CD4-positive, alpha-beta T cell treated with Interleukin-17A for 4 hours (primary cell): ENCODE measurements at places on chromosomes 3 and 15.

GRCh38 chr3:100274361-100274760 lies 13.6 kb downstream of the TBC1D23 start:
- DNase-seq = no peak

DNA sequence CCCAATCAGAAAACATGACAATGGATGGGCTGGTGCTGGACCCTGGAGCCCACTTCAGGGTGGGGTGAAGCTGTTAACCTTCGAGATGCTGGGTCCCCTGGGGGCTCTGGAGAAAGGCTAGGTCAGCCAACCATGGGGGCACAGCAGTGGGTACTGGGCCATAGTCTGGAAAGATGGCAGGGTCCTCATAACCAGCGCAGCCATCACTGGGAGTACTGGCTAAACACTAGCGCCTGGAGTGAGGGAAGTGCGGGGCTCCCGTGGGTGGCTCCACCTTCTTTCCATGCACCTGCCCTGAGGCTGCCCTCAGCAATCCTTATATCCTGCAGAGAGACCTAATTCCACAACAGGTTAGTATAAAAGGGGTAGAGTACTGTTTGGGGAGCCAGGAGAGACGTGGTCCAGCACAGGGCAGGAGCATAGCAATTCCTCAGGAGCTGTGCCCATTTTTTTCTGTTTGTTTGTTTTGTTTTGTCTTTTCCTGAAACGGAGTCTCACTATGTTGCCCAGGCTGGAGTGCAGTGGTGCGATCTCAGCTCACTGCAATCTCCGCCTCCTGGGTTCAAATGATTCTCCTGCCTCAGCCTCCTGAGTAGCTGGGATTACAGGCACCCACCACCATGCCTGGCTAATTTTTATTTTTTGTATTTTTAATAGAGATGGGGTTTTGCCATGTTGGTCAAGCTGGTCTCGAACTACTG lies 122.6 kb upstream of the MEF2A start:
- DNase-seq = no peak

DNA sequence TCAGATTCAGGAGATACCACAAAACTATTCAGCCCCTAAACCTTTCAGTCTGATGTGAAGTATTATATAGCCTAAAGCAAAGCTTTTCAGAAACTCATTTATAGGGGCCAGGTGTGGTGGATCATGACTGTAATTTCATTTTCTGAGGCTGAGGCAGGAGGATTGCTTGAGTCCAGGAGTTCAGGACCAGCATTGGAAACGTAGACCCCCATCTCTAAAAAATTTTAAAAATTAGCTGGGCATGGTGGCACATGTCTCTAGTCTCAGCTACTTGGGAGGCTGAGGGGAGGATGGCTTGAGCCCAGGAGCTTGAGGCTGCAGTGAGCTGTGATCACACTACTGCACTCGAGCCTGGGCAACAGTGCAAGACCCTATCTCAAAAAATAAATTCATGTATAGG lies 60.0 kb downstream of the TMOD3 start:
- DNase-seq = no peak

- DNase-seq = no peak
Measured at GRCh38 chr3:143576568-143577270, 271.5 kb downstream of the SLC9A9 start.

- no peak for DNase-seq
Measured at GRCh38 chr3:73072634-73073033, 11.2 kb downstream of the EBLN2 start.

- DNase-seq = peak; percentile 19
Measured at GRCh38 chr3:125594581-125595011, 701 bp downstream of the OSBPL11 start.

- DNase-seq = no peak
Measured at GRCh38 chr3:36864180-36865053, 80.4 kb downstream of the TRANK1 start.

GRCh38 chr3:123799544-123800361 lies 84.4 kb downstream of the MYLK start:
- DNase-seq = no peak

DNA sequence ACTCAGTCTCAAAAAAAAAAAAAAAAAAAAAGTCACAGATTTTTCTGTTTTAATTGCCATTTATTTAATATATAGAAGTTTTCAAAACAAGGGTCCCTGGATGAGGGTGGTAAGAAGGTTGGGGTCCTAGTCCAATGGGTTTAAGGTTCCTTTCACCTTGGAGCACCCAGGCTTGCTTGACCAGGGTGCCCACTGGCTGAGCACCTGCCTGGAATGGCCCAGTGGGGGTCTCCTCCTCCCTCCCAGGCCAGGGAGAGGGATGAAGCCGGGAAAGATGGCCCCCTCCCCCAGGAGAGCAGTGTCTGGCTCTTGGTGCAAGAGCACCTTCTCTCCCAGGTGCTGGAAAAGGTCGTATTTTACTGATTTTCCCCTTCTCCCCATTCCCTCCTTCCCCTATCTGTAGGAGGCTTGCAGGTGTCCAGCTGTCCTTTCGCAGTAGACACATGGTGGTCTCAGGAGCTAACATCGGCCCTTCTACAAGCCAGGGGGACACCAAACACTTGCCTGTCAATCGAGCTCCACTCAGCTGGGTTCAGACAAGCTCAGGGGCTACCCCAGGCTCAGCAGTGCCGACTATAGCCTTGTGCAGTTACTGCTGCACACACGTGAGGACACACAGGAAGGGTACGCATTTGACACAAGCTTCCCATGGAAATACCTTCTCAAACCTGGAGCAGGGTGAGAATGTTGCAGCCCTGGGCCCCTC lies 112.3 kb upstream of the KLF13 start:
- DNase-seq = peak; percentile 47

GRCh38 chr15:63109920-63110319 lies 11.7 kb upstream of the LACTB start:
- DNase-seq = no peak

DNA sequence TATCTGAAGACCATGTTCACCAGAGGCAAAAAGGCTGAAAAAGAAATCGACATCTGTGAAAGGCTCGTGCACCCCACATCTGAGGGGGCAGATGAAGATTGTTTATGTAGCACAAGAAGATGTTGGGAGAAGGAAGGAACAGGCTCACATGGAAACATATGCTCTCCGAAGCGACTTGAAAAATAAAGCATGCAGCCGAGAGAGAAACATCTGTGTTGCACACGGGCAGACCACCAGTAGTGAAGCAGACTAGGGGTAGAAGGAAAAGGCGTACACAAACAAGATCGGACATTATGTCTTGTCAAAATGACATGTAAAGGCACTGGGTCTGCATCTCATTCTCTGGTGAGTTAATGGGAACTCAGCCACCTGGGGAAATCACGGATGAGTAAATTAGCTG lies 356.5 kb downstream of the ZIC4 start:
- no peak for DNase-seq

DNA sequence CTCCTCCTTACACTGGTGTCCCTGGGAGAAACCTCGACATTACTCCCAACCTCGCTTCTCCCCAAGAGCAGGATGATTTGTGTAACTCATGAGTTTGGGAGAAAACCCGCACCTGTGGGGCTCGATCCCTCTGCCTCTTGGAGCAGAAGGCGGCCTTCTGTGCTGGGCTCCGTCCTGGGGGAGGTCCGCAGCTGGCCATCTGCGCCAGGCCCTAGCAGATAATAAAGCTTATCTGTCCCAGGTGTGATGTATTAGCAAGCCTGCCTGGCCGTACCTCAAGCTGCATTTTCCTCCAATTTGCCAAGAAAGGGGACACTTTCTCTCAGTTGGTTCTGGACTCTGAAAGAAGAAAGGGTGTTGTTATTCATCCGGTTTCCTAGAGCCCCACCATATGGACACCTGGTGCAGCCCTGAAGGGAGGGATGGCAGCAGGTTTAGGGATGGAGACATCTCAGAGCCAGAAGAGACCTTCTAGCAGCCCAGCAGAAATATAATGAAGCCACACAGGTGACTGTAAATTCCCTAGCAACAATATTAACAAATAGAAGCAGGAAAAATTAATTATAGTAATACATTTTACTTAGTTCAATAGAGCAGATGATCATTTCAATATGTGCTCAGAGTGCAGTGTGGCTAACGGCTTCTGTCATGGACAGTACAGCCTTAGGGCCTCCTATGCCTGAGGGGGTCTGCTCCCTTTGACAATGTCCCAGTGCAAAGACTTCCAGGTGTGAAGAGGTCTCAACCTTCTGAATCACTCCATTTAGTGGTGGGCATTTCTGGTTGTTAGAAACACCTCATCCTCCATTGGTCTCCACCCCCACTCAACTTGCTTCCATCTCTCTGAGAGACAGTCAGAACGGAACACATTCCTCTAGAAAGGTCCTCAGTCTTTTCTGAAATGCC lies 94.8 kb downstream of the CPN2 start:
- DNase-seq = no peak

DNA sequence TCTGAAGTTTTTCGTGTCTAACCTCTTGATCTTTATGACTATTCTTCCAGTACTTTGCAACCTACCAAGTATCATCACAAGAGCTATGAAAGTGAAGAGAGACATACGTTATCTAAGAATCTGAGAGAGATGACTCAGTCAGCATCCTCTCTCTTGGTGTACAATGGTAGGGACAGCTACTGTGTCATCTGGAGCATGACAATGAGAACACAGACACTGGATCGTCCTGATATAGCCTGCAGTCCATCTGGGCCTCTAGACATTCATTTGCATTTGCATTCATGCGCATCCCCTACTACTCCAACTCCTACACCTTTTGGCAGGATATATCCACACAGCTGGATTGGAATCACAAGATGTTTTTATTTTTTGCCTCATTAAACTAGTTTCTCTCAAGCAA lies 115.2 kb downstream of the PEX5L start:
- DNase-seq = no peak

GRCh38 chr3:195009616-195010015 lies 261.3 kb downstream of the XXYLT1 start:
- DNase-seq = no peak

DNA sequence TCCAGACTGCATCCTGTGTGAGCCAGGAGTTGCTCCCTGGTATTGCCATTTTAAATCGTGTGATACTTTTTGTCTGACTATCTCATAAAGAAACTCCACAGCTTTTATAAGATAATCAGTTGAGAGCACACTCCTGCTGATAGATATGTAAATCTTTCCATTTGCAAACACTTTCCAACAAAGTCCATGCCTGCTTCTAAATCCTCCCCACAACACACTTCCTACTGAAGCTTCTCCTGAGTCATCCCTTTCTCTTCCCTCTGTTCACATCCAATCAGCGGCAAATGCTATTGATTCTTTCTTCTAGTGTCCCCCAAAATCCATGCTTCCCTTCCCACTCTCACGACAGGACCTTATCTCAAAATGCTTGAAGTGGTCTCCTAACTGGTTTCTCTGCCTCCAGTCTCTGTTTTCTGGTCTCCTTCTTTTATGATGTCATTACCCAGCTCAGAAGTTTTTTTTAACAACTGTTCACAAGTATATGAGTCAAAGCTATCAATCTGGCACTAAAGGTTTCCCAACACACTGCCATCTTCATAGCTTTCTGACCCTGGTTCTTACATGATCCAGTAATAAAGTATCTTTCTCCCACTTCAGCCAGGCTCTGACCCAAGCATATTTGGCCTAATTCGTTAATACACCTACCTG lies 4.5 kb upstream of the WWTR1 start:
- DNase-seq = no peak

DNA sequence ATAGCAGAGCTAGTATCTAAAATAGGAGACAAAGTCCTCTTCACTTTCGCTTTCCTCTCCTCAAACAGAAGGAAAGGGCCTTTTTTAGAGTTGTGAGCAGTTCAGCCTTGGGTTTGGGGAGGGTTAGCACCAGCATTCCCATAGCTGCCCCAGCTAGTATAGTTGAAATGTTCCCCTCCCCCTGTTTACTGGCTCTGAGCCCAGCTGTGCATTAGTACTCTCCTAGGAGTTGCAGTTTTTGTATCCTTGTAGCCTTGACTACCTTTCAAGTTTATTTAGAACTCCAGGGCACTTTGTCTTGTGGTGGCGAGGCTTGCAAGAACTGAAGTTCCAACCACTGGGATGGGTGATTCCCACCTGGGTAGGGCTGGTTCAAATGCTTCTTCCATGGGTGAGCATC lies 245.1 kb upstream of the NAALADL2 start:
- no peak for DNase-seq

GRCh38 chr15:83413054-83413719 lies 34.0 kb upstream of the SH3GL3 start:
- DNase-seq = no peak

DNA sequence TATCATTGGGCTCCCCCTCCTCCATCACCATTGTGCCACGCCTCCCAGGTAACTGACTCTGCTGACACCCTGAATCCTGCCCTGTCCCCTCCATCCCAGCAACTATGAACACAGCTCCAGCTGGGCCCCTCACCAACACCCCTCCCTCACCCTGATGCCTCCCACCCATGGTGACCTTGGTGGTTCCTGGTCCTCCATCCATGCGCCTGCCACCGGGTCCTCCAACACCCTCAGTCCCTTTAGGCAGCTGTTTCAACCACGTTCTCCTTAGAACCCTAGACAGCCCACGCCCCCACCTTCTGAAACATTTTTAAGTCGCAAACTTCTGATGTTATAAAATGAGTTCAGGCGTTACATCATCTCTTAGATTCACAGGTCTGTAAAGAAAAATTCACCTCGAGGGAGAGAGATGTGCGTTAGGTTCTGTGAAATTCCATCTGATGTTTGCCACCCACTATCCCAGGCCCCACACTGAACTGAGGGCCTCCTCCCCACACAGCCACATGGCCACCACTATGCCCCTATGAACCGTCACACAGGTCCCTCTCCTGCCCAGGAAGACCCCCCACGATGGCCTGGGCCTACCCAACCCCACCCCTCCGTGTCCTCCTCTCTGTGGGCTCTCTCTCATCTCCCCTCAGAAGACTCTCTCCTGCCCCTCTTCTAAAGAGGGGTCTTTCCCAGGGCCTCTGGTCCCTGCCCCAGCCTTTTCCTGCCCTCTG lies 29.8 kb downstream of the PCSK6 start:
- DNase-seq = no peak

- no peak for DNase-seq
Measured at GRCh38 chr3:72171463-72171881, 386.5 kb upstream of the PROK2 start.

GRCh38 chr15:41510728-41511127 lies 2.9 kb downstream of the LTK start:
- DNase-seq = no peak

GRCh38 chr3:159380891-159381290 lies 579.0 kb downstream of the MFSD1 start:
- no peak for DNase-seq

- no peak for DNase-seq
Measured at GRCh38 chr15:47669221-47669620, 48.1 kb upstream of the SEMA6D start.

GRCh38 chr3:36373084-36373483 lies 7.2 kb upstream of the STAC start:
- no peak for DNase-seq

DNA sequence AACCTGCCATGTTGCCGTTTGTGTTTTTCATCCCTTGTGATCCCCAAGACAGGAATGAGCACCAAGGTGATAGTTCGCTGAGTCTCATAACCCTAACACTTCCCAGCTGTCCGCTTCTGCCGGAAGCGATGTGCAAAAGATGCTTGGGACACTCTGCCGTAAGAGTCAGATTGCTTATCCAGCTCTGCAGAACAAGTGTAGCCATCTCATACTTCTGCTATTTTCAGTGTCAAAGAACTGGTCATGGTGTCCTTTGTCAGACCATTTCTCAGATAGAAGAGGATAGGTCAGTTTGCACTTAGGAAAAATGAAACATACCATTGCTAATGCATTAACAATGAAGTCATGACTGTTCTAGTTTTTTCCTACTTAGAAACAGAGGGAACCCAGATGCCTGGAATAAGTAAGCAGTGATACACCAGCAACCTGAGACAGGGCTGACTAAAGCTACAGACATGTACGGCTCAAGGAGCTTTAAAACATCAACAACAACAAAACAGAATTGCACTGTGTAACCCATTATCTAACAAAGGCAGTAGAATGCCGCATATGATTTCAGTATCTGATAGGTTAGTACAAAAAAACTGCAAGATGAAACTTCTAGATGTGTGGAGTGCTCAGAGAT lies 134.0 kb upstream of the IL12A start:
- no peak for DNase-seq
